ENCODE measurements at places on chromosomes 16 and 17. TPM values are rescaled to one million over a fixed set of nuclear protein-coding genes. Genes with fewer than 3 reads are reported as not detected.

- H3K4me3 ChIP-seq: no peak overlapping the region
- peaks cover 5% of the 10 kb centered on the region for H3K4me1 ChIP-seq
Observed at GRCh38 chr16:85778873-85779272, 20.5 kb downstream of the EMC8 start.

GRCh38 chr17:7356756-7357155 is 1.8 kb downstream of the TMEM95 start:
- no peaks in the 10 kb centered on the region for H3K36me3 ChIP-seq
- DNase-seq: no peak
- H3K27ac ChIP-seq: no peak overlapping the region
- H3K4me1 ChIP-seq: peaks cover 11% of the 10 kb centered on the region
- H3K4me3 ChIP-seq: no peak overlapping the region
- no peaks in the 10 kb centered on the region for H3K27me3 ChIP-seq

- no peaks in the 10 kb centered on the region for H3K36me3 ChIP-seq
- DNase-seq: no peak
- H3K4me1 ChIP-seq: peaks cover 4% of the 10 kb centered on the region
- H3K27ac ChIP-seq: no peak overlapping the region
- no peaks in the 10 kb centered on the region for H3K27me3 ChIP-seq
Observed at GRCh38 chr16:79074951-79075350, 525.6 kb downstream of the MAF start.

GRCh38 chr17:334974-335481 is 17.6 kb downstream of the RPH3AL start:
- H3K4me3 ChIP-seq: no peak overlapping the region
- peaks cover 25% of the 10 kb centered on the region for H3K4me1 ChIP-seq
- H3K27me3 ChIP-seq: no peaks in the 10 kb centered on the region
- no peak for DNase-seq

DNA sequence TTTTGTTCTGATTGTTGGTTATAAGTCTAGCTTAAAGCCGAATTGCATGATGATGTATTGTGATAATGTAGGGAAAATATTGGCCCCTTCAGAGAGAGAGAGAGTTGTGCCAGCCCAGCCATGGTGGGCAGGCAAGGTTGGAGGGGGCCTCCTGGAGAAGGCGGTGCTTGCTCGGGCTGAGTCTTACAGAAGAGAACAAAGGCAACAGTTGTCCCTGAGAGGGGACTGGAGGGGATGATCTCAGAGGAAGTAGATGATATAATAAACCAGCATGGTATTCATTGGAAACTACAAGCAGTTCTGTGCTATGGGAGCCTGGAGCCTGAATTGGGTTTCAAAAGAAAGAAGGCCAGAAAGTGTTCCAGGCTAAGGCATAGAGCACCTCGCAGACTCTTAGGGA is 173.8 kb downstream of the RPTOR start:
- no peak overlapping the region for H3K27ac ChIP-seq
- H3K4me3 ChIP-seq: no peak overlapping the region
- no peak for DNase-seq
- H3K36me3 ChIP-seq: no peaks in the 10 kb centered on the region
- H3K27me3 ChIP-seq: no peaks in the 10 kb centered on the region

DNA sequence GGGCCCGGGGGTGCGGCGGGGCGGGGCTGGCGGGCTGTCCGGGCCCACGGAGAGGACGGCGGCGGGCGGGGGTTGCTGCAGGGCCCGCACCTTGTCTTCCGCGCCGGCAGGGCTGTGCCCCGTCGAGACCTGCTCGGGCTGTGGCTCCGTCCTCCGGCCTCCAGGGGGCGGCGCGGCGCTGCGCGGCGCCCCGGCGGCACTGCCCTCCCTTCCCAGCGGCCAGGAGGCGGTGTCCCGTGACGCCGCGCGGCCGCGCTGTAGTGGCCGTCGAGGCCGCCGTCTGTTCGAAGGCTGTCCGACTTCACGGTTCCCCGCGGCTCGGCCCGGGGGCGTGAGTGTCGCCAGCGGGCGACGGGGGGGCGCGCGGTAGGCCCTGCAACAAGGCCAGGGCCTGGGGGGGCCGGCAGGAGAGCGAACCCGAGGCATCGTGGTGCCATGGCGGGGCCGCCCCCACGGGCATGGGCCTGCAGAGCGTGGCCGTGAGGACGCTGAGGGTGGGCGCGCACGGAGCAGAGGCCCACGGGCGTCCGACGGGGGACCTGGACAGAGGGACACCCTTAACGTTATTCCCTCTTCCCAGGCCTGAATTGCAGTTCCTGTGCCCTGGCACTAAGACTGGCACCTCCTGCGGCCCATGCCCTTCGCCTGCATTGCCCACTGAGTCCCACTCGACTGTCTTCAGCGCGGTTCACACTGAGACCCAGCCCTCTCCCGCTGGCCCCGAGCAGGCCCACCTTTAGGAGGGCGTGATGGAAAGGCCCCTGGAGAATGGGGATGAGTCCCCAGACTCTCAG is at the start of gene PLEKHG4:
TSS of gene PLEKHG4 (plus strand) at position 237 of the 794 bp plus-strand sequence. CDS start at position 750, 513 bp downstream.
- H3K27me3 ChIP-seq: no peaks in the 10 kb centered on the region
- H3K4me3 ChIP-seq: peak within 1 kb of the TSS; percentile 55
- H3K27ac ChIP-seq: no peak within 1 kb of the TSS
- peak; percentile 70 for DNase-seq
- H3K36me3 ChIP-seq: no peaks in the 10 kb centered on the region

- DNase-seq: no peak
- H3K4me3 ChIP-seq: no peak overlapping the region
- H3K27ac ChIP-seq: no peak overlapping the region
- H3K4me1 ChIP-seq: no peaks in the 10 kb centered on the region
- no peaks in the 10 kb centered on the region for H3K36me3 ChIP-seq
- no peaks in the 10 kb centered on the region for H3K27me3 ChIP-seq
Observed at GRCh38 chr17:4389079-4389478, 22.6 kb upstream of the UBE2G1 start.

- H3K4me1 ChIP-seq: no peaks in the 10 kb centered on the region
- H3K27me3 ChIP-seq: no peaks in the 10 kb centered on the region
- H3K36me3 ChIP-seq: no peaks in the 10 kb centered on the region
- DNase-seq: no peak
- H3K4me3 ChIP-seq: no peak overlapping the region
Observed at GRCh38 chr17:56694825-56695224, 101.3 kb downstream of the NOG start.

DNA sequence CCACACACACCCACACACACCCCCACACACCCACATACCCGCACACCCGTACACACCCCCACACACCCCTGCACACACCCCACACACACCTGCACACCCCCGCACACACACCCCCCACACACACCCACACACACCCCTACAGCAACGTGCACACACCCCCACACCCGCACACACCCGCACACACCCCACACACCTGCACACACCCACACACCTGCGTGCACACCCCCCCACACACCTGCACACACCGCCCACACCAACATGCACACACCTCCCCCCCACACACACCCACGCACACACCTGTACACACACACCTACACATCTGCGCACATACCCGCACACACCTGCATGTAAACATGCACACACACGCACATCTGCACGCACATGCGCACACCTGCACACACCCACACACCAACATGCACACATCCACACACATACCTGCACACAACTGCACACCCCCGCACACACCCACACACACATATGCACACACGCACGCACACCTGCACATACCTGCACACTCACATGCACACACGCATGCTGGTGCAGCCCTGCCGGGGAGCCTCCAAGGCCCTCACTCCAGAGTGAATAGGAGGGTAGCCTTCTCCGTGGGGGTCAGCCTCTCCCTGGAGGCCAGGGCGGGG is 7.5 kb downstream of the ASPSCR1 start:
- peaks cover 9% of the 10 kb centered on the region for H3K36me3 ChIP-seq
- H3K4me3 ChIP-seq: no peak overlapping the region
- no peaks in the 10 kb centered on the region for H3K27me3 ChIP-seq
- no peaks in the 10 kb centered on the region for H3K4me1 ChIP-seq

DNA sequence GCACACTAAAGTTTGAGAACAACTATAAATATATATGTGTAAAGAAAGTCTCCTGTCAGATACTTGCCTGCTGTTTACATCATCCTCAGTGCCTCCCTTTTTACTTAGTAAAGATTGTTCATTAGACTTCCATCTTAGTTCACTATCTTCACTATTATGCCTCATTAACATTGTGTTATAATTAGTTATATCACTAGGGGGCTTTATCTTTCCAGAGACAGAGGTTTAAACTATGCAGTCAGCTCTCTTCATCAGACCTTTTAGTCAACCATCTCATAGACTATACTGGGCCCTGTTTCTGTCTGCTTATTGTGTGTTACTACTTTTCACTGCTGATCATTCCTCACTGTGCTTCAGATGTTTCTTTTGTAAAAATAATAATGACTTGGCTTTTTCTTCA is 630.8 kb upstream of the KIF2B start:
- H3K4me1 ChIP-seq: no peaks in the 10 kb centered on the region
- H3K4me3 ChIP-seq: no peak overlapping the region
- DNase-seq: no peak
- no peaks in the 10 kb centered on the region for H3K27me3 ChIP-seq

CDH13 gene
- 154 TPM for total RNA-seq

SLC22A31 gene
- total RNA-seq: not detected

SALL1 gene
- total RNA-seq: not detected

PNMT gene
- 7.9 TPM for total RNA-seq

BICDL2 gene
- total RNA-seq: not detected

Data from heart left ventricle (tissue), 16 donors.